AG04449 (cell line): ENCODE measurements at places on chromosomes 11 and 22.

DNA sequence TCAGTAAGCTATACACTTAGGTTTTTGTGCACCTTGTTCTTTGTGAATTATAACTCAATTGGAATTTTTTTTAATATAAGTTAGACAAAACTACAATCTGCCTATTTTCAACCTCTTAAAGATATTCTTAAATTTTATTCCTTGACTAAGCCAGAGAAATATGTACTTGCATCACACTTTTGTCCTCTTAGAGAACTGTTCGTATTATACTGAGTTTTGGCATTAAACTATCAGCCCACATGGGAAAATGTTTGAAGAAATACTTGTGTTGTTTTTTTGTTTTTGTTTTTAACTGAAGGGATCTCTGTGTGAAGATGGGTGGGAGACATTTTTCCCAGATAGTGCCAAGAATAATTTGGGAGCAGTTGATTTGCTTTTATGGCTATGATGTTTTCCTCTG, 25.3 kb downstream of the CEP295 start:
- DNase-seq, result no peak

DNA sequence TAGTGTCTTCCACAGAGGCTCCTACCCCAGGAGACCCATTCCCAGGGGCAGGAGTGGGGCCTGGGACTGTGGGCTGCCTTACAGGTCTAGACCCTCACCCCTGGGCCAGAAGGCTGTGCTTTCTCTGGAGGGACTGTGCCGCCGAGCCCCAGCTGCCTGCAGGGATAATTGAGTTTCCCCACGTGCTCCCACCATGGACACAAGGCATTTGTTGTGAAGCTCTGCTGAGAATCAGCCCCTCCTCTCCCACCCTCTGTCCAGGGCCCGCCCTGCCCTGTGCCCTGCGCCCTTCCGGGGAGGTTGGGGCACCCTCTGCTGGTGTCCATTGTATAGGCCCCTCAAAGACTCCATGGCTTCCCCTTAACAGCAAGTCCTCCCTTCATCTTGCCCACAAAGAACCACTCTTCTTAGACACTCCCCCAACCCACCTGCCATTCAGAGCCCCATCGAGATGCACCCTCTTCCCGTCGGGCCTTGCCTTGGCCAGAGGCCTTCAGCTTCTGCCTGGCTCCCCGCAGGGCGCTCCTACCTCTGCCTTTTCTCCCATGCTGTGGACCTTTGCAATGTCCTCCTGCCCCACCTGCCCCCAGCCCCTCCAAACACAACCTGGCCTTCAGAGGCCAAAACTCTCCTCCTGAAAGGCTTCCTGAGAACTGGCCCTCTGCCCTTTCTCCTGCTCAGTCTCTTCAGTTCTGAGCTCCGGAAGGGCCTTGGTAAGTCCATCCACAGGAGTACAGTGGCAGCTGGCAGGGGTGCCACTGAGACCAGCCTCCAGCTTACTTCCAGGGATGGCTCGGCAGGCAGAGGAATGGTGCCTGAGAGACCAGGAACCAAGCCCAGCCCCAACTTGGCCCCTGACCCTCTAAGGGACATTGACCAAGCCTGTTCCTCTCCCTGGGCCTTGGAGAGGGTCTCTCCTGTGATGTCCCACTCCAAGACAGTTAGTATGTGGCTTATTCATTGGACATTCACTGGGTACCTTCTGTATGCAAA, 22.4 kb downstream of the DUSP8 start:
- no peak for DNase-seq

DNA sequence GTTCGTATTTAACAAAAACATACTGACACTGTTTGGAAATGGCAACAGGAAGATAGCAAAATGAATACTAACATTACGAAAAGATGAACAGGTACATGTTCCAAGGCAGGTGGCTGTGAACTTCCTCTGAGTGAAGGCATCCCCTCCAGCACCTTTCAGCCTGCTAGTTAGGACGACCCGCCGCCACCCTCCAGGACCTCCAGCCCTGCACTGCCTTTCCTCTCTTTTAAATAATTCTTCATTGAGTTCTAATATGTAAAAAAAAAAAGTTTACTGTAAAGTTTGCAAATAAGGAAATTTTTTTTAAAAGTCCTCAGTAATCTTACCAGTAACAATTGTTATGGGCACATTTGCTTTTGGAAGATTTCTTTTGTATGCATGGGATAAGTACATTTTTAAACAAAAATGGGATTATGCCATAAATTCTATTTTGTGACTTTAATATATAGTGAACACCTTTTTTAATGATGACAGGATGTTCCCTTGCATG, 6.0 kb downstream of the NEAT1 start:
- no peak for DNase-seq

GRCh38 chr11:121467965-121468364, 15.2 kb upstream of the SORL1-AS1 start:
- no peak for DNase-seq

GRCh38 chr11:128707681-128708080, 13.8 kb downstream of the FLI1 start:
- DNase-seq, result no peak

- DNase-seq, result no peak
Measured at GRCh38 chr11:10314199-10315072, 9.6 kb downstream of the ADM start.
